IMR-90 (cell line): ENCODE measurements at places on chromosomes 5 and 9. TPM values are rescaled to one million over a fixed set of nuclear protein-coding genes. Genes with fewer than 3 reads are reported as not detected.

SPATA24 gene
- total RNA-seq, result 4.3 and 4.4 TPM in 2 replicates

DCAF10 gene
- total RNA-seq, result 13.1 and 19.4 TPM in 2 replicates

CDH12 gene
- total RNA-seq, result not detected in 2 replicates

DNA sequence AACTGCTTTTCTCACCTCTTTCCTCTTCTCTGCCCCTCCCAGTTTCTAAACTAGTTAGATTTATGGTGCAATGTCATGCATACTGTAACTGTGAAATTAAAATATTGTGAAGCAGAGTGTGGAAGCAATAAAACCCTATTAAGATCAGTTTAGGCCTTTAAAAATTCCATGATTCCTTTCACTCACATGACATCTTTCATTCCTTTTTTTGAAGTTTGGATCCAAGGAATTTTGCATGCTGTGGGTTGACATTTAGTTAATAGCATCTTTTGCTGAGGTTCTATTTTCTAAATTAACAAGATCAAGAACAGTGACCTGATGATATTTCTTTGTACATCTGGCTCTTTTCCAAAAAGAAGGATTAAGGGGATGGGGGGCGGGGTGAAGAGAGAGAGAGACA lies 13.7 kb downstream of the FOXD1 start:
- no peak for DNase-seq

GRCh38 chr9:1253064-1253979 lies 203.2 kb downstream of the DMRT2 start:
- DNase-seq, result no peak

FCN2 gene
- not detected in 2 replicates for total RNA-seq

GRCh38 chr9:77221431-77221830 lies 44.1 kb downstream of the VPS13A start:
- peak; percentile 69 for DNase-seq

GZMA gene
- not detected in 2 replicates for total RNA-seq

ENHO gene
- total RNA-seq, result not detected in 2 replicates

DNA sequence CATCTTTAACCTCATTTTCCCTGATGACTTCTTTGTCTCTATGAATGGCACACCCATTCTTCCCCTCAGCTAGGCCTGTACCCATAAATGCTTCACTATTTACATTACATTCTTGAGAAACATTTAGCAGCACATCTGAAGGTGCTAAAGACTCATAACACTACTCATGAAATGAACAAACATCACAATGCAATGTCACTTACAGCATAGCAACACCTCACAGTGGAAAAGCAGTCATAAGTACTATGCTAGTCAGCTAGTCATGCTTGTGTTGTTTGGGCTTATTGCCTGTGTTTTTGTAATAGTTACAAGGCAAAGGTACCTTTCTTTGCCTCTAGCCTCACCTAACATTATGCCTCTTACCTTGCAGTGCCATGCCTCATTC lies 228.9 kb downstream of the KIAA0825 start:
- no peak for DNase-seq

- DNase-seq, result no peak
Observed at GRCh38 chr9:35793461-35793860, 2.1 kb downstream of the NPR2 start.

GRCh38 chr5:103272377-103272776 lies 13.8 kb downstream of the MACIR start:
- peak; percentile 10 for DNase-seq

DNA sequence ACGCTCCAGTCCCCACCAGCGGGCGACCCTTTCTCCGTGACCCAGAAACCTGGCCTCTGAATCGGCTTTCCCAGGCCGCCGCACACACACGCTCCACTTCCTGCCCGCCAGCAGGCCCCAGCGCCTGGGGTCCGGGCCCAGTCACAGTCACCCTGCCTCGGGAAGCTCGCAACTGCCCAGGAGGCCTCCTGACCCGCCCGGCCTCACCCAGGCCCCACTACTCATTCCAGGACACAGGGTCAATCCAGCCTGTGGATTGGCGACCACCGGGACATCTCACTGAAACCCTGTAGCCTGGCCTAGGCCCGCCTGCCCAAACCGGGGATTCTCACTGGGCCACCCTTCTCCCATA lies 2.7 kb upstream of the IRX4 start:
- DNase-seq, result no peak

DNA sequence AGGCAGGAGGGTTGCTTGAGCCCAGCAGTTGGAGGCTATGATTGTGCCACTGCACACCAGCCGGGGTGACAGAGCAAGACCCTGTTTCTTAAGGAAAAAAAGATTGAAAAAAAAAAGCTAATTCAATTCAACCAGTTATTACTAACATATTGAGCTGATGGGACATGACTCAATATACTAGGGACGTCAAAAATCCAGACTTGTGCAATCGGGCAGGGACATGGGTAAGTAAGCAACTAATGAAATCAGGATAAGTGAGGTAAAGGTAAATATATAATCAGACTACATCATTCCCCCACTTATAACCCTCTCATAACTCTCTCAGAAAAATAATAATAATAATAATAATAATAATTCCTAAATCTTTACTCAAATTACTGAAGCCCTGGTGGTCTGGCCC lies 975 bp upstream of the HAVCR1 start:
- DNase-seq, result no peak

NR2F1 gene
- total RNA-seq, result 18.1 and 19.0 TPM in 2 replicates

- DNase-seq, result peak; percentile 24
Observed at GRCh38 chr5:125274938-125275724, 528.7 kb upstream of the ZNF608 start.

ZCCHC9 gene
- total RNA-seq, result 24.6 and 41.1 TPM in 2 replicates

DNA sequence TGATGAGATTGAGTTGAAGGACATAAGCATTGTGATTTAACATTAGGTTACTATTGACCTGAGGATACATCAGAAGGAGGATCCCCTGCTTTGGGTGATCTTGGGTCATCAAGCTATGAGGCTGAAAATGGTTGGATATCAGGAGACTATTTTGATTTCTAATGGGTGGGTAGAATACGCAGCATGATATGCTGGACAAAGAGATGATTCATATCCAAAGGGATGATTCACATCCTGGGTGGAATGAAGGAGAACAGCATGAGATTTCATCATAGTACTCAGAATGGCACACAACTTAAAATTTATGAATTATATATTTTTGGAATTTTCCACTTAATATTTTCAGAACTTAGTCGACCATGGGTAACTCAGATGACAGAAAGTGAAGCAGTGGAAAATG lies 1759.5 kb upstream of the C9orf72 start:
- DNase-seq, result no peak

CDC23 gene
- total RNA-seq, result 28.0 and 29.4 TPM in 2 replicates

CAPSL gene
- not detected in 2 replicates for total RNA-seq

- peak; percentile 24 for DNase-seq
Observed at GRCh38 chr9:14652729-14653377, 40.4 kb downstream of the ZDHHC21 start.

GRCh38 chr5:39570403-39571027 lies 145.7 kb upstream of the DAB2 start:
- peak; percentile 61 for DNase-seq

DNA sequence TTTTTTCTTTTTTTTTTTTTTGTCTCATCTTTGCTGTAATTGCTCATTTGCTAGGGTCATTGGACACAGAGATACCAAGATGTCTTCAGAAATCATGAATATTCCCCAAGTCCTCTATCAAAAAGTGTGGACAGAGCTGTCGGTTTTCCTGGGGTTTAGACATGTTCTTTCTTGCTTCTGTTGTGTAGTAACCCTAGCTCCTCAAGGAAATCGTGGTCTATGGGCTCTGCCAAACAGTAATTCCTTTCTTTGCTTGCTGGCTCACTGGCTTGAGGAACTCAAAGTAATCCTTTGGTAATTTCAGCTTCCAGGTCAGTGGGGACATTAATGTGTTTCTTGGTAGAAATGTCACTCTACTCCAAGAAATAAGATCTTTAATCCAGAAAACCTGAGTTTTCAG lies 101.7 kb downstream of the TMC1 start:
- no peak for DNase-seq

PTAR1 gene
- total RNA-seq, result 110 and 115 TPM in 2 replicates

BTNL8 gene
- not detected in 2 replicates for total RNA-seq

GRCh38 chr5:80747922-80748321 lies 93.1 kb upstream of the DHFR start:
- DNase-seq, result no peak

DNA sequence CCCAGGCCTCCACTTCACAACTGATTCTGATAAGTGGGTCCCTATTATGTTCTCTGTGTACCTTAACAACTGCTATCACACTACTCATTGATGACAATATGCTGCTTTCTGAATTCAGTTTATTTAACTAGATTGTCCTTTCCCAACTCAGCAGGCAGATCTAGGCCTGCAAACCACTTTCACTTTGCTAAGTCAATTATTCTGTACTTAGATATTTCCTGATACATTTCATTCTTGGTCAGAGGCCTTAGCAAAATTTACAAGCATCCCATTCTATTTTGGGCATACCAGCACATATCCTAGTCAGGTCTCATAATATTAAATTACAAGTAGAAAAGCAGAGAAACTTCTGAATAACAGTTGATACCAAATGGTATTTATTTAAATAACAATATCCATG lies 235.7 kb upstream of the HAPLN1 start:
- peak; percentile 45 for DNase-seq

GRCh38 chr5:142972064-142972570 lies 201.9 kb downstream of the ARHGAP26 start:
- DNase-seq, result no peak

GRCh38 chr5:127950707-127951391 lies 132.7 kb upstream of the SLC12A2 start:
- DNase-seq, result peak; percentile 18

DNA sequence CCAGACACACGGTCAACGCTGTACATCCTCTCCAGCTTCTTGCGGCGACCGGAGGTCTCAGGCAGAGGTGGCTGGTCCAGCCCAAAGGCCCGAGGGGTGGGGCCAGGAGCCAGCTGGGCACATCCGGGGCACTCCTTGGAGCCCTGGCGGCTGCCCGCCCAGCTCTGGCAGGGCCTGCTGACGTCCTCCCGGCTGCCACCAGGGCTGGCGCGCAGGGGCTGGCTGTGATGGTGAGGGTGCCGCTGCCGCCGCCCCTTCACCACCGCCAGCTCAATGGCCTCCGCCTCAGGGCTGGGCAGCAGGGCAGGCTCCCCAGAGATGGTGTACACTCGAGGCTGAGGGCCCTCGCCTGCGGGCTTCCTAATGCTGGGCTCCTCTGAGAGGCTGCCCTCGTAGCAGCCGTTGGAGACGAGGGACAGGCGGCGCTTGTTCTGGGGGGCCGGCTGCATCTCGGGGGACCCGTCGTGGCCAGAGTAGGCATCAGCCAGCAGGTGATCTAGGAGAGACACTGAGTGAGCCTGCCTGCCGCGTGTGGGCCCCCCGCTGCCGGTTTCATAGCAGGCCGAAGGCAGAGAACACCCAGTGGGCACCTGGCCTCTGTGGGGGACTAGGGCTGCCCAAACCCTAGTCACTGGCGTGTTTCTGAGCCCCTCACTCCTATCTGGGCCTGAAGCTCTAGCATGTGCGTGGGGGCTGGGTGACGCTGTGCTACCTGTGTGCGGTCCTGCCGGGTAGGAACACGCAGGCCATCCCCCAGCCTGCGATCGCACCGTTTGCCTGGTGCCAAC lies 1.5 kb downstream of the NSMF start:
- DNase-seq, result no peak

GRCh38 chr9:108869092-108869725 lies 7.1 kb downstream of the ACTL7A start:
- DNase-seq, result peak; percentile 36

DNA sequence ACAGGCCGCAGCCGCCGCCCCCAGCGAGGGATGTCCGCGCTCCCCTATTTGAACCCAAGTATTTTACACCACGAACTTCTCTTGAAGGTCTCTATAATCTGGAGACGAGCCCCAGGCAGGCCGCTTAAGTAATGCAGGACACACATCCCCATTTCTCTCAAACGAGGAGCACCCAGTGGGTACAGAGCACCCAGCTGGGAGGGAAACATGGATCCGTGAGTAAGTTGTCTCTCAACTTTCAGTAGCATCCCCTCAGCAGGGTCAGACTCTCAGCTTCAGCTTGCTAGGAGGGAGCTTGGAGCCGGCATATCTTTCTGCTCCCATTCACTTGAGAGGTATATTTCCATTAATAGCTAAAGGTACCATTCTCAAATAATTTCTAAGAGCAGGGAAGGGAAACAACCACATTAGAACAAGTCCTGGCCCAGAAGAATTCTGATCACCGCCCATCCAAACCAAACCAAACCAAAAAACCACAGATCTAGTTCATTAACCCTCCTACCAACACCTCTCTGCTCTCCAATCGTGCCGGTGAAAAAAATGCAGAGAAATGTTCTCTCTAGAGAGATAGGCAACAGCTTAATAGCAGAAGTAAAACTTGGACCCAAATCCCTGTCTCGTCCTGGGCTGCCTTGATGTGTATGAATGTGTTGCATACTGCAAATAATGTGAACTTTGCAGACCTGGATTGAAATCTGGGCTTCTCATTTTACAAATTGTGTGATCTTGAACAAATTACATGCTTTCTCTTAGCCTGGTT lies 910 bp downstream of the TDRD7 start:
- DNase-seq, result peak; percentile 5

GRCh38 chr5:17412760-17413671 lies 85.0 kb upstream of the TAF11L2 start:
- no peak for DNase-seq

DNA sequence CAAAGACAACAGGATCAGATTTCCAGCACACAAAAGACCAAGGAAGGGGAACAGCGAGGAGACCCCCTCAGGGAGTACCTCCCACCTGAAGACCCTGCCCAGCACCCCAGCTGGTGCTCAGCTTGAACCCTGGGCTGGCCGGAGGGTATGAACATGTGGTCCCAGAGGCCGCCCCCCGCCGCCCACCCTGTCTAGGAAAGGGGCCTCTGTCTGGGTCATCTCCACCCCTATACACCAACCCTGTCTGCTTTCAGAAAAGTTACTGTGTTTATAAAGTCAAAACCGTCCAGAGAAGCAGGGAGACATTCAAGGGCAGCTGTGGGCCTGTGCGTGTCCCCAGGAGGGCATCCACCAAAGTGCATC lies 72.2 kb downstream of the ADAMTS2 start:
- no peak for DNase-seq

MEIKIN gene
- total RNA-seq, result not detected in 2 replicates

PBX3 gene
- total RNA-seq, result 15.6 and 16.4 TPM in 2 replicates

DNA sequence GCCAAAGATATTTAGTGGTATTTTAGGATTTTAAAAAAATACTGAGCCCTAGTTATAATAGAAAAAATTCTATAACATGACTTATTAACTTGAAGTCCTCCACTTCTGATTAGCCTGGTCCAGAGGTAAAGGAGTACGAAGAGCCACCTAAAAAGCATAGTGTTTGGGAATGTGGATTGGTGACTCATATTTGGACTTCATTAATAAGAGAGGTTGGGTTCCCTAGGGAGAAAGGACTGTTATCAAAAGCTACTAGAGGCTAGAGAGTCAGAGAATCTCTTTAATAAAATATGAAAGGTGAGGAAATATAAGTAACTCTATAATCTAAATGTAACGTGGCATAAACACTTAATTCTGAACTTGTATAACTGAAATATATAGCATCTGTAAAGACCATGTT lies 180.7 kb upstream of the TARS1 start:
- peak; percentile 42 for DNase-seq

MCC gene
- 17.8 and 20.6 TPM in 2 replicates for total RNA-seq

HTR1A gene
- total RNA-seq, result not detected in 2 replicates
